ENCODE measurements at places on chromosomes 2 and 18.

GRCh38 chr2:241882091-241882625, 12.6 kb downstream of the RTP5 start:
- DNase-seq = no peak

DNA sequence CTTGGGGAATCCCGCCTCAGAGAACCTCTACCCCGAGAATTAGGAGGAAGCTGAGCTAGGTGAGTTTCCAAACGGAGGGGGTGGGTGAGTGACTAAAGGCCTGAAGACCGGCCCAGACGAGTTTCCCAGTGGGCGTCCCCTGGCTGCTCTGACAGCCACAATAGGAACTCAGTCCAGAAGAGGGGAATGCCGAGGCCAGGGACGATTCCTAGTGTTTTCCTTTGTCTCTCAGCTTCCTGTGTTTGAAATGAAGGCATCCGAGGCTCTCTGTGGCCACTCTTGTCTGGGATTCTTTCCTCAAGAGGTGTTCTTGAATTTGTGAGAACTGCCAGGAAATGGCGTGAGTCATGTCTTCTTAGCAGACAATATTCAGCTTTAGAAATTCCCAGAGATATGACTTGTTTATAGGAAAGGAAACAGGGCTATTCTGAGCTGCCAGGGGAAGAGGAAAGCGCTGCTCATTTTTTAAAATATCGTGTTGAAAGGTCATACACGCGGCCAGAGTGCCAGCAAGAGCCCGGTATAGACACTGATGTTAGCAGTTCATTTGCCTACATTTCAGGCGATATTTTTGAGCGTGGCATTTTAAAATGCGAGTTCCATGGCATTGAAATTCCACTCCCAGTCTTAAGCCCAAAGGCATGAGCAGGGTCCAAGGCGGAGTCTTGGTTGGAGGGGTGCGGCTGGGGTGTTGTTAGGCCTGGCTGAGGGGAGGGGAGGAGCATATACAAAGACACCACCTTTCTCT, 169.1 kb upstream of the KLF7 start:
- no peak for DNase-seq

DNA sequence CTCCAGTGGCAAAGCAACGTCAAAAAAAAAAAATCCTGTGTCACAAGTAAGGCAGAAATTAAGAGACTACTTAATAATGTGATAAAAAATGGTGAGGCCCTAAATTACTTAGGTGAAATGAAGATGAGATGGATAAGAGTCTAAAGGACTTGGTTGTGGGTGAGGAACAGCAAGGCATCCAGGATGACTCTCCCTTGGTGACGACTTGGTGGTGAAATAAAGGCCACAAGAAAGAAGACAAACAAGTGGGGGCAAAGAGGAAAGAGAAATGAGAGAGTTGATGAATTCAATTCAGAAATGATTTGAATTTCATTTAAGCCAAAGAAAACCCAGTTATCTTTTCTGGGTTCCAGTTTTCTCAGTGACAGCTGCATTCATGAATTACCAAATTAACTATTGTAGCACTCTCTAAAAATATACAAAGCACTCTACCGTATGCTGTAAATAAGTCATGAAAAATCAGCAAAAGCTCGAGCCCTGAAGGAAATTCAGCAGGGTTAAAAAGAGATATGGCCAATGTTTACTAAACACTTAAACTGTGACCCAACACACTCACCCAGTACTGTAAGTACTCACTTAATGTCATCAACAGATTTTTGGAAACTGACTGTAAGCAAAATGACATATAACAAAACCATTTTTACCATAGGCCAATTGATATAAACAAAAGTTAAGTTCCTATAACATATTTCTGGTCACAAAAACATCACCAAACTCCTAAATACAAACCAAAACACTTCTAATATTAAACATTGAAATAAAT, 1.4 kb downstream of the METTL8 start:
- DNase-seq = no peak

- no peak for DNase-seq
Measured at GRCh38 chr2:218694405-218695145, 16.1 kb upstream of the TTLL4 start.

DNA sequence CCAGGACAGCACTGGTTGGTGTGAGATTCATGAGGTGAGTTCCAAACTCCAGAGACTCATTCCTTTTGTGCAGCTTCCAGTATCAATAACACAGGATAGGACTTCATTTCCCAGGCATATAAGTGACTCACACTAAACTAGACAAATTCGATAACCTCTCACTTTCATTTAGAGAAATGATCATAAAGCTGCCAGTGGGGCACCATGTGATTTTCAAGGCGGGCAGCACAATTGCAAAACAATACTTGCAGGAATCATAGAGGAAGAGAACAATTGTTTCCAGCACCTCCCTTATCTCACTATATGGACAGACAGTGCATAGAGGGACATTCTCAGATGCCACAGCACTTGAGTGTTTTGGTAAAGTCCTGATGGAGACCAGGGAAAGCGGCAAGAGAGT, 31.3 kb upstream of the DNAH7 start:
- no peak for DNase-seq

Measured in activated T-helper 1 cell treated with anti-CD3 and anti-CD28 coated beads, Interleukin-2, amount 50 U/mL, for 16 hours (primary cell).